ENCODE measurements at places on chromosomes 6 and 20. TPM values are rescaled to one million over a fixed set of nuclear protein-coding genes. Genes with fewer than 3 reads are reported as not detected.

- DNase-seq: no peak
These were observed 58.7 kb upstream of the SULF2 start for GRCh38 chr20:47843886-47844567.

The MYBL2 gene
- total RNA-seq: 15.7 TPM

- no peak for DNase-seq
These were observed 77.6 kb upstream of the BACH2 start for GRCh38 chr6:90374201-90374600.

The CD93 gene
- total RNA-seq: 3.7 TPM

The WFDC2 gene
- not detected for total RNA-seq
